Prostate gland (tissue), 2 donors: ENCODE measurements at places on chromosomes 13 and 19. TPM values are rescaled to one million over a fixed set of nuclear protein-coding genes. Genes with fewer than 3 reads are reported as not detected.

Gene CCL25
- total RNA-seq: not detected

Gene IZUMO4
- 11.8 TPM for total RNA-seq

Gene ZNF729
- not detected for total RNA-seq

Gene SACS
- 24.1 TPM for total RNA-seq

GRCh38 chr13:66347486-66348117, 882.5 kb downstream of the PCDH9 start:
- H3K27me3 ChIP-seq: no peaks in the 10 kb centered on the region
- no peaks in the 10 kb centered on the region for H3K36me3 ChIP-seq
- no peak overlapping the region for H3K4me3 ChIP-seq
- H3K4me1 ChIP-seq: no peaks in the 10 kb centered on the region

- H3K4me1 ChIP-seq: no peaks in the 10 kb centered on the region
- H3K4me3 ChIP-seq: no peak overlapping the region
- no peak for DNase-seq
- H3K27me3 ChIP-seq: no peaks in the 10 kb centered on the region
- H3K36me3 ChIP-seq: no peaks in the 10 kb centered on the region
These were observed 79.5 kb upstream of the ZNF835 start for GRCh38 chr19:56751078-56751489.

DNA sequence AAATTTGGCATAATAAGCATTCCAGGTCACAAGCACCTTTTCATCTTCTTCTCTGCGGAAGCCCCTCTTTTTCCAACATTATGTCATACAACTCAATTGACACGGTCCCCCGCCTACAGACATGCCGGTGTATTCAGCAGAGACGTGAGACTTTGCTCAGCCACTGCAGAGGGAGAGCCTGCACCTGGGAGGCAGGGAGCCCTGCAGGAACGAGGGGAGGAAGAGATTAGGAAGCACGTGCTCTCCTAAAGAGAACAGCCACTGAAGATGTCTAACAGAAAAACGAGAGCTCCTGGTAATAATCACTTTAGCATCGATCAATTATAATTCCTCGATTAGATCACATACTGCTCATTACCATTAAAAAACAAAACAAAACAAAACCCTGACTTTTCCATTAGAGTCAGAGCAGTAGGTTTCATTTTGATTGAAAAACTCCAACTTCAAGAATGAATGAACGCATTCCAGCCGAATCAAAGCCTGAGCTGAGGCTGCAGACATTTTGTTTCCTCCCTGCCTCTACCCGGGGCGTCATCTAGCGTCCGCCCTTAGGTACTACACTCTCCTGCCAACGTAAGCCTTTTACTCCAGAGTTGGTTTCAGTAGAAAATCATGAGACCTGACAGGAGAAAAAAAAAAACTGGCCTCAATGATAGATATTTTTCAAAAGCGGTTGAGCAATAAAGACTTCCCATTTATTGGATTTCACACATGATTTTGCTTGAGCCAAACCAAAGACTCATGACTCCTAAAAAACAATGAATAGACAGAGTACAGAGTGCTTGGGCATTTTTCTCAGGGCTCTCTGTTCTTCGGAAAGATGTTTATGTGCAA, 194.5 kb downstream of the KATNAL1 start:
- no peaks in the 10 kb centered on the region for H3K36me3 ChIP-seq
- H3K27me3 ChIP-seq: no peaks in the 10 kb centered on the region
- H3K4me3 ChIP-seq: no peak overlapping the region
- peak; percentile 76 for DNase-seq
- H3K27ac ChIP-seq: peak overlapping the region; percentile 63

DNA sequence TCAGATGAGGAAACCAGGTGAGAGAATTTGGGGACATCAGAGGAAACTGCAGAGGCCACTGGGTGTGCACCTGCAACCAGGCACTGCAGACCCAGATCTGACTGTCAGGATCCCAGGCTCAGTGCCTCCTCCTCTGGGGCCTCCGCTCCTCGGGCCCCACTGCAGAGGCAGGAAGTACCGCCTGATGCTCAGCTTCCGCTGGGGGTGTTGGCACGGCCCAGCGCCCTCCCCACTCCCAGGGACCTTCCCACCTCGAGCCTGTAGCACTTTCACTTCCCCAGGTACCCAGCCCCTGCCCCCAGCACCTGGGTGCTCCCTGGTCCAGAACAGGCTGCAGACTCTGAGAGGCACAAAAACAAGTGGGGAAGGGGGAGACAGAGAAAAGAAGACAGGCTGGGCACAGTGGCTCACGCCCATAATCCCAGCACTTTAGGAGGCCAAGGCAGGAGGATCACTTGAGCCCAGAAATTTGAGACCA, 1.4 kb upstream of the CD37 start:
- no peaks in the 10 kb centered on the region for H3K4me1 ChIP-seq
- H3K36me3 ChIP-seq: no peaks in the 10 kb centered on the region
- H3K27me3 ChIP-seq: no peaks in the 10 kb centered on the region
